Psoas muscle (tissue), 8 donors: ENCODE measurements at places on chromosomes 11 and 22. TPM values are rescaled to one million over a fixed set of nuclear protein-coding genes. Genes with fewer than 3 reads are reported as not detected.

UPB1 gene
- 0.82 TPM for total RNA-seq

CFAP300 gene
- total RNA-seq, result not detected

MMP27 gene
- total RNA-seq, result not detected

TMPRSS5 gene
- 0.47 TPM for total RNA-seq

OR2AT4 gene
- total RNA-seq, result not detected

SPON1 gene
- 0.78 TPM for total RNA-seq

FAM180B gene
- not detected for total RNA-seq

CBY1 gene
- total RNA-seq, result 22.9 TPM

DGCR6L gene
- total RNA-seq, result 44.9 TPM

CRYBB3 gene
- not detected for total RNA-seq

OR52E8 gene
- total RNA-seq, result not detected

FGF3 gene
- not detected for total RNA-seq

TRIM77 gene
- total RNA-seq, result not detected

SCGB2A2 gene
- total RNA-seq, result not detected

ART1 gene
- 31.0 TPM for total RNA-seq

SPDYC gene
- total RNA-seq, result not detected

CATSPERZ gene
- total RNA-seq, result not detected

GRK2 gene
- total RNA-seq, result 45.8 TPM

- no peak for DNase-seq
Measured at GRCh38 chr22:39663751-39664150, 93.2 kb downstream of the CACNA1I start.

GRCh38 chr11:9815486-9816136, 151.7 kb downstream of the SWAP70 start:
- no peak for DNase-seq

DNA sequence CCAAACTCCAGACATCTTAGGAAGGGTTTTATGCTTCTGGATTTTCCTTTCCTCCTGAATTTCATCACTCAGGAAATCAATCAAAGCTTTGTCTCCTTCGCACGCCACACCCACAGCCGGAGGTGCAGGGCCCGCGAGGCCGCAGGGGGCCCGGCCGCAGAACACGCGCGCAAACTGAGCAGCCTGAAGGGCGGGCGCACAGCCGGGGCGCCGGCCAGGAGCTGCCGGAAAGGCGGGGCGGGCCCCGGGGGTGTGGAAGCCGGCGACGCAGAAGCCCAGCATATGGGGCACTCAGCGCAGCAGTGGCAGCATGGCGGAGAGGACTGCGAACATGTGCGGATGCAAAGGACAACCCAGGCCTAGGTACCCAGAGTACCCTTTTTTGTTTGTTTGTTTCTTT, 33.1 kb upstream of the SPTBN2 start:
- DNase-seq, result no peak

DNA sequence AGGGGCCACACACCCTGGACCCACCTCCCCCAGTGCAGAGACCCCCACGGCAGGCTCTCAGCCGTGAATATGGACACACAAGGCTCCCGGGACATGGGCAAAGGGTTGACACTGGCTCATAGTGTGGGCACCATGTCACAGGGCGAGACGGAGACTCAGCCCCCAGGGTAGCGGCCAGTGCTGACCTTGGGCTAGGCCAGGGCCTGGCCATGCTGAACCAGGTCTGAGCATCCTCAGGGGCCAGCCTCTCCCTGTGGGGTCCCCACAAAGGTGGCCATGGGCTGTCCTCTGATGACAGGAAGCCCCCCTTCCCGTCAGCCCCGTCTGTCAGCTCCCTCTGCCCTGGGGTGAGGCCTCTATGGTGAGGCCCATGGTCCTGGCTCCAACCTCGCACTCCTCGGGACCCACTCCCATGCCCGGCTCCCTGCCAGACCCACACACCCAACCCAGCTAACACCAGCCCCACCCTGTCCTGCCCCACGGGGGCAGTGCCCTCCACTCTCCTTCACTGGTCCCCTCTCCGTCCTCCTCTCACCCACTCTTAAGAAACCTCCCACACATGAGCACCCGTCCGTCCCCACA, 19.0 kb upstream of the PRODH start:
- DNase-seq, result peak; percentile 53

- peak; percentile 65 for DNase-seq
Measured at GRCh38 chr11:2929531-2929949, 320 bp upstream of the PHLDA2 start.

- no peak for DNase-seq
Measured at GRCh38 chr11:45395947-45396346, 109.8 kb upstream of the SYT13 start.

DNA sequence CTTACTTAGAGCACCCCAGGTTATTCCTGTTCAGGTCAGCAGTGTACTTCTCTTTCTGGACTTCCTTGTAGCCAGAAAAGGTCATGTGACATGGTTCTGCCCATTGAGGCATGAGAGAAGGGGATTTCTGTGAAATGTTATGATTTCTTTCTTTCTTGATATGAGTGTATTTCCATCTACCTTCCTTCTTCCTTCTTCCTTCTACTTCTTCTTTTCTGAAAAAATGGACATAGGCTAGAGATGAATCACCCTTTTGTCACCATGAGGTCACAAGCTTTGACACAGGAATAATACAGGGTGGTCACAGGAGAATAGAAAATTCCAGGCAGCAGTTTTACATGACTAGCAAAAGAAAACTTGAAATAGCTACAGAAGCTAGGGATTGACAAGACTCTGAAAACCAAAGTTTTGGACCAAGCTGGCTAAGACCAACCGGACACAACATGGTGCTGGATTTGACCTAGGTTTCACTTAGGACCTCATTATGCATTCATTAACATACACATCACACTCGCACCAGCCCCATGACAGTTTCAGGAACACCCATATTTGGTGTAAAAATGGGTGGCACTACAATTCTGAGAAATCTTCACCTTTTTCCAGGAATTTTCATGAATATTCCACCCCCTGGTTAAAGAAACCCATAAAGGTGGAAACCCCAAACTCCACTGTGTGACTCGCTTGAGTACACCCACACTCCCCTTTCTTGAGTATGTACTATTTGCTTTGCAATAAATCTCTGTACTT, 21.2 kb upstream of the MAP6 start:
- DNase-seq, result no peak

DNA sequence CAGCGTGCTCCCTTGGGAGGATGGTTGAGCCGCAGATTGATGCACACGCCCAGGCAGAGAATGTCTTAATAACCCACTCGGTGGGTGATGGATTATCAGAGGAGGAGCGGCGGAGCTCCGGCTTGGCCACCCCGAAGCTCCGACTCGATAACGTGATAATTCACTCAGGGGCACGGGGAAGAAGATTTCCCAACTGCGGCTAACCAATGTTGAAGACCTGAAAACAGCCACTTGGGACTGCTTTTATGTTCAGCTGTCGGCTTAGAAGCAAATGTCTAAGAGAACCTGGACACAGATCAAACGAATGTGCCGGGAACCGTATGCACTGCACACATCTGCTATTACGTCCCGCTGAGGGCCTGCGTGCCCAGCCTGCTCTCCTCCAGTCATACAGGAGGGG, 206.8 kb upstream of the CADM1 start:
- DNase-seq, result no peak

DNA sequence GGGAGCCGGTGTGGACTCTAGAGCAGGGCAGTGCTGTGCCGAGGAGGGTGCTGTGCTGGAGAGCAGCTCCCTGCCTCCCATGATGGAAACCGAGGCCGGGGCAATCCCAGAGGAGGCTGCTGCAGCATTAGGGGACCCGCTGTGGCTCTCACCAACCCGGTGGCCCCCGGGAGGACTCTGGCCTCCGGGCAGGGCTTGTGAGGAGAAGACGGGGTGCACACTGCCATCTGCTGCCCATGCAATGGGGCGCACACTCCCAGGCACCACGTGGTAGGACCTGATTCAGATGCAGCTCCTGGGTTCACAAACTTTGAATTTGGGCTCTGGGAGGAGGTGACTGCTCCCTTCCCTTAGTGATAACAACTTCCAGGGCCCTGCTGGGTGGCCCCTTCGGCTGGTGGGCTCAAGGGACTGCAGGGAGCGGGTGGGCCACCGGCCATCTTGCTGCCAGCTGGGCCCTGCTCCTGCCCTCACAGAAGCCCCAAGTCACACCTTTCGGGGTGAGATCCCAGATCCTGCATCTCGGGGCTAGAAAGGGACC, 93.8 kb upstream of the FGF3 start:
- no peak for DNase-seq

DNA sequence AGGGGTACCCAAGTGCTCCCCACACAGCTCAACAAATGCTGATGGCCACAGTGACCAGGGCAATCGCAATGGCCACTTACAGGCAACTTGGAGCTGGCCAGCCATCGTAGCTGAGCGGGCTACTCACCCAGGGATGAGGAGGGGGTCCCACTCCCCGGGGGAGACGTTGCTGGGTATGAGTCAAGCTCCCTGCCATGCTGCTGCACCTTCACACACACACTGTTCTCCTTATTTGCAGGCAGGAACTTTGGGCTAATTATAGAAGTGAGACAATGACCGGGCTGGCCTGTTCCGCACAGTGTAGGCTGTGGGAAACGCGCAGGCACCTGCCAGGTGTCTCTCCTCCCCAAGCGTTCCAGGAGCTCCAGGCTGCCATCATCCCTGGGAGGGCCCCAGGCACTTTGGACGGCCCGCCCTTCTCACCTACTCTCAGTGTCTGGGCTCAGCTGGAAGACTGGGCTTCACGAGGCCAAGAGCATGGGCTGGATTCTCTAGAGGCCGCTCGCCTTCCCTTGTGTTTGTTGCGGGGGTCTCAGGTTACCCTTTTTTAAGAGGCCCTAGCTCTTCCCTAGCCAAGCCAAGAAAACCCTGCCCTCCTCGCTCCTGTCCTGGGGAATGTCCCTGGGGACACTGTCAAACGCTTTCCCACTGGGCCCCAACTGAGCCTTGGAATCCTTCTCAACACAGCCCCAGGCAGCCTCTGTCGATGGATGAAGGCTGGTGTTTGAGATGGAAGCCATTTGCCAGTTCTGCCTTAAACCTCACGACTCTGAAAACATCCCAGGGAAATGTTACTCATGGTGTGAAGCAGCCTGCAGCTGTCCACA, 73.0 kb downstream of the RTL6 start:
- no peak for DNase-seq

DNA sequence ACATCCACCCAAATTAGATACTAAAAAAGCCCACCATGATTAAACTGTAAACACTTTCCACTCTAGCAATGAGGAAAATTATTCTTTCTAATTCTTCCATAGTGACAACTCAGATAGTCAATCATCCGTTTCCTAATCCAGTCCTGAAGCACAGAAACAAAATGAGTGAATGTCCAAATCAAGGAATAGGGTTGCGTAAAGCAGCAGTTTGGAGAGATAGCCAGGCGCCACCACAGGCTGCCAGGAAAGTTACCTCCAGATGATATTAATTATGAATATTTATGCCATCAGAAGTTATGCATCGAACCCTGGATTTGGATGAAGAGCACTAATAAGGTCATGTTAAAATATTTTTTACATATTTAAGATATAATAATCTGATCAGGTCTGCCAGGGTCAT, 63.2 kb downstream of the ETS1 start:
- DNase-seq, result no peak

- DNase-seq, result no peak
Measured at GRCh38 chr22:44409974-44410316, 88.1 kb downstream of the RTL6 start.

DNA sequence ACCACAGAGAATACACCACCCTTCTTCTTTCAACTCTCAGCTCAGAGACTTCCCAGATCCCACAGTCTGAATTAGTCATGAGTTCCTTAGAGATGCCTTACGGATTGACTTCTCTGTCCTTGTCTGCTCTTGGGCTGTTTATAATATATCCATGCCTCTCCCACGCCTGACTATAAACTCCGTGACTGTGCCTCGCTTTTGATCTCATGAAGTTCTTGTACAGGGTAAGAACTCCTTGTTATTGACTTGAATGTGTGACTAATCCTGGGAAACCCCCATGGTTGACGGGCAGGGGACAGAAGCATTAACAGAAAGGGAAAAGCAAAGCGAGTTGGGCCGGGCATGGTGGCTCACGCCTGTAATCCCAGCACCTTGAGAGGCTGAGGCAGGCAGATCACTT, 62.4 kb upstream of the POU2AF1 start:
- DNase-seq, result no peak

- no peak for DNase-seq
Measured at GRCh38 chr22:36336246-36337182, 51.3 kb downstream of the MYH9 start.

DNA sequence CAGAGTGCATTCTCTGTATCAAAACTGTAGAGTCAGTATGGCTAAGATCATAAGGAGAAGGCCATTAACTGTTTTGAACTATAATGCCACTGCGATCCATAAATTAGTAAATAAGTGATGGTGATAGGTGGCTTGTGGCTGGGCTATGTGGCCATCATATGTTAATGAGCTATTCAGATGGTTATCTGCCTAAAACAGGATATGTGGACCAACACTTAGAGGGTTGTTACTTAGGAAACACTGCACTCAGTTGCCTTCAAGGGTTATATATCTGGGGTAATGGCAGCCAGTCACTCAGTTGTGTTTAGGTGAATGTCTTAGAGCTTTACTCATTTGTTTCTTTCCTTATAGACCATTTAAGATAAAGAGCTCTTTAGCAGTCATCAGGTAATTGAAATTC, 66.0 kb downstream of the PPP2R1B start:
- DNase-seq, result no peak
